ENCODE measurements at places on chromosomes 6 and 20.
A peak's percentile ranks its signal among the peaks of the same experiment; 100 is the strongest.

DNA sequence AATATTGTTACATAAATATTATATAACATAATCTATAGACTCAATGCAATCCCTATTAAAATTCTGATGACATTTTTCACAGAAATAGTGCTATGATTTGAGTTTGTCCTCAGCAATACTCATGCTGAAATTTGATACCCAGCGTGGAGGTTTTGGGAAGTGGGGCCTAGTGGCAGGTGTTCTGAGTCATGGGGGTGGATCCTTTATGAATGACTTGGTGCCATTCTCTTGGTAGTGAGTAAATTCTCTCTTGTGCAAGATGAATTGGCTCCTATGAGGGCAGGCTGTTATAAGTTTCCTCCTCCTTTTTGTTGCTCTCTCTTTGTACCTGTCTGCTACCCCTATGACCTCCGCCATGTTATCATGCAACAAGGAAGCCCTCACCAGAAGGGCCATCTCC, 65.8 kb downstream of the SHPRH start:
- no peak for DNase-seq

GRCh38 chr6:18154507-18155149, at the start of gene TPMT:
TSS of gene TPMT (minus strand) at chr6:18155077. CDS start at chr6:18149127, 5,950 bp downstream.
- peak; percentile 95 for DNase-seq

GRCh38 chr6:156557251-156557910, 219.8 kb upstream of the ARID1B start:
- DNase-seq, result peak; percentile 78

DNA sequence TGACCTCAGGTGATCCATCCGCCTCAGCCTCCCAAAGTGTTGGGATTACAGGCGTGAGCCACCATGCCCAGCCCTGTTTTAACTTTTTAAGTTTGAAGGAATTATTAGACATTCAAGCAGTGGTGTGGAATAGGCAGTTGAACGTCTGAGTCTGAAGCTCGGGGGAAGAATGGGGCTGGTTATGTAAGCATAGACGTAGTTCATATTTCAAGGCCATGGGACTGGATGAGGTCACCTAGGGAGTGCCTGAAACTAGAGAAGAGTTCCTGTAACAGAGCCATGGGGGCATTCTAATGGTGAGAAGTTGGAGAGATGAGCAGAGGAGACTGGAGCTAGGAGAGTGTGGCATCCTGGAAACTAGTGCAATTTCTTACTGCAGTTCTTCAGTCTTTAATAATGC, 6.4 kb downstream of the CDKAL1 start:
- DNase-seq, result no peak

GRCh38 chr6:137867685-137868509, 838 bp downstream of the TNFAIP3 start:
- no peak for DNase-seq

- DNase-seq, result no peak
These were observed 206.6 kb upstream of the MARCKS start for GRCh38 chr6:113650610-113650979.

DNA sequence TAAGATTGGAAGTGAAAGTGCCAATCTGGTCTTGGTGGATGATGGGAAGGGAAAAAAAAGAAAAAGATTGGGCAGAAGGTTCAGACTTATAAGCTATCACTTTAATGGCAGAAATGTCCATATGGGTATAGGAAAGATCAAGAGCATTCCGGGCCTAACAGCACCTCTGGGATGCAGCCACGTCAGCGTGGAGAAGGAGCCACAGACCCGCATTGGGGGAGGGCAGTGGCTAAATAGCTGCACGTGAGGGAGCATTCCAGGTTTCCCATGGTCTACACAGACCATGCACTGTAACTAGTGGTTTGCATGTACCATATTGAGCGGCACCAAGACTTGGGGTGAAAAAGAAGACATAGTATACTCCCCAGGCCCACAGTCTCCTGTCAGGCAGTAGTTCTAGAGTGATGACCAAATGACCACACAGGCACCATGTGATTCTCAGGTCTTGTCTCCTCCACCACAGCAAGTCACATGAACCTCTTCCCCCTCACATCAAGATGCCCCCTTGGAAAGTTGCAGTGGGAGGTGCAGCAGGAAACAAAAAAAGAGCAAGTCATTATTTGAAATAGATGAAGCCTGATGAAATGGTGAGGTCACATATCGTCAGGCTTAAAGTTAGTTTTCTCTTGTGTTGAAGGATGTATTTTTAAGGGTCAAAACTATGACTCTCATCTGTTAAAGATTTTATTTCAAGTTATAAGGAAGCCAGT, 94.4 kb upstream of the TNFAIP3 start:
- DNase-seq, result no peak

GRCh38 chr20:10621149-10621548, 52.6 kb downstream of the JAG1 start:
- DNase-seq, result no peak

GRCh38 chr6:42280966-42281533, 63.4 kb upstream of the MRPS10 start:
- DNase-seq, result no peak

GRCh38 chr20:37943501-37944455, 40.9 kb downstream of the VSTM2L start:
- DNase-seq, result no peak

GRCh38 chr6:22470454-22471131, 98.8 kb upstream of the HDGFL1 start:
- no peak for DNase-seq

DNA sequence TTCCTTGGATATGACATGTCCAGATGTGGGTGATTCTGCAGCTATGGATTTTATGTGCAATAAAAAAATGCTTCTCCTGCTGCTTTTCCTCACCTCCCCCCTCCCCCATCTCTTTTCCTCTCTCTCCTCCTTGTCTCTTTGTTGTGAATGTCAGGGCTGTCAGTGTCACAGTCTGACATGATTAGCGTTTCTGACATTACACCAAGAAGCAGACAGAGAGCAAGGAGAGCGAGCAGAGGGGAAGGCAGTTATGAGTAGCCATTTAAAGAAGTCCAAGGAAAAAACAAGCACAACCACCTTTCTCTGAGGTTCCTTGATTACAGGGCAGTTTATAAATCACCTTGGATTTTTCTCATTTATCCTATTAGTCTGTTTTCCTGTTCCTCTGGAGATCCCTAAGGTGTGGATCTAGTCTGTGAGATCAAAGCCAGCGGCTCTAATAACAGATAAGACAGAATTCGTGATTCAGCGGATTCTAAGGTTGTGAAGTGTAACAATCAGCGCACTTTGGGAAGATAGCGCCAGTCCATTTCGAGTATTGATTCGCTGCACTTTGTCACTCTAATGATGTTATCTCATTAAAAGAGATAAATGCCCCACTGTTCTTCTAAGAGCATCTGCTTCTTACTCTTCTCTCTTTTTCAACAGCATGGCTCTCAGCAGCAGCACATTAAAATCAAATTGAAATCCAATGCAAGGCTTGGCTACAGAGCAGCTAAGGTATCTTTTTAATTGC, 101.4 kb downstream of the BACH2 start:
- DNase-seq, result no peak

DNA sequence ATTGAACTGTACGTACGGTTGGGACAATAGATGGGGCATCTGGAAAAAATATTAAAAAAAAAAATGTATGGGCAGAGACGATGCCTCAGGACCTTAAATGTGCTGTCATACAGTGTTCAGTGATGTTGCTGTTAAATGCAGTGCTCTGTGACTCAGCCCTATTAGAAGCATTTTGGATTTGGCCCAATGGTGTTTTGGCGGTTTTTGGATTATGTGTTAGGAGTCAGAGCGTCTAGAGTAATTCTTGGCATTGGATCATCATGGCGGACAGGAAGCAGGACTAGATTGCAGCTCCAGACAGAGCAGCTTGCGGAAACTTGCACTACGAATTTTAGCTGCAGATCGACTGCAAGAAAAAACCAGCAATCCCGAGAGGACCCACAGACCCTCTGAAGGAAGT, 280.0 kb downstream of the SOX4 start:
- no peak for DNase-seq

- DNase-seq, result no peak
These were observed 32.5 kb upstream of the PIM1 start for GRCh38 chr6:37137201-37138090.

DNA sequence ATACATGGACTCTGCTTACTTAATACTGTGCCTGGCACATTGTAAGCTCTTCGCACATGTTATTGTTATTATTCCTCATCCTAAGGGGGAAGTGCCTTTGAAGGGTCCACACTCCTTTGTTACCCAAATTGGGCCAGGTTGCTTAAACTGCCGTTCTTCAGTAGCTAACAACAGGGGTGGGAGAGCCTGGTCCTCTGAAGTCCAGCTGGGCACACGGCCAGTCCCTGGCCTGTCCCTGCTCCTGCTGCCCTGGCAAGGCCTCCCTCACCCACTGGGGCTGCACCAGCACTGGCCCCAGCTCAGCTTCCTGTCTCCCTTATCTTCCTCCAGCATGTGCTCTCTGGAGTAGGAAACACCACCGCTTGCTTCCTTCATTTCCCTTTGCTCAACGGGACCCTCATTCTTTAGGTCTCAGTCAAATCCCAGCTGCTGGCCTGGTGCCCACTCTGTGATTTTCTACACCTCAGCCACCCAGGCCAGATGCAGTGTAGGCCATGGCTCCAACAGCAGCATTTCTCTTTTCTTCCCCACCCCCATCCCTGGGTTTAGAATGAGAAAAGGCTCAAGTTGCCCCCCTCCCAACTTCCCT, 5.5 kb upstream of the PROCR start:
- no peak for DNase-seq

GRCh38 chr6:47335466-47335865, 25.8 kb upstream of the TNFRSF21 start:
- no peak for DNase-seq

GRCh38 chr20:40489886-40490285, 199.2 kb downstream of the MAFB start:
- DNase-seq, result no peak

DNA sequence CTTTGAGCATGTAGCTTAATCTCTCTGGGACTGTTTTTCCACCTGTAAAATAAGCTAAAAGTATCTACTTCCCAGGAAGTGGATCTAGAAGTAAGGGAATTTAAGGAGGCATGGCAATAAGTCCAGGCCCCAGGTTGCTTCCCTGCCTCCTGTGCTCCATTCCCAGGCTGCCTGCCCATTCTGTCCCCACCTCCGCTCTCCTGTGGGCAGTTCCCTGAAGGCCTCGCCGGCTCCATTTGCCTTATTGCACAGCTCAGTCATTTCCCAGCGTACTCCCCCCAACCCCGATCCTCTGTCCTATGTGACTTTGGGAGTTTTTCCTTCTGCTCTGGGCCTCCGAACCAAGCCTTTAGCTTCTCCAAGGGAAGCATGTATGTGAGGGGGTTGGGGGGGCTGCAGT, 4.6 kb downstream of the SLC29A1 start:
- no peak for DNase-seq

DNA sequence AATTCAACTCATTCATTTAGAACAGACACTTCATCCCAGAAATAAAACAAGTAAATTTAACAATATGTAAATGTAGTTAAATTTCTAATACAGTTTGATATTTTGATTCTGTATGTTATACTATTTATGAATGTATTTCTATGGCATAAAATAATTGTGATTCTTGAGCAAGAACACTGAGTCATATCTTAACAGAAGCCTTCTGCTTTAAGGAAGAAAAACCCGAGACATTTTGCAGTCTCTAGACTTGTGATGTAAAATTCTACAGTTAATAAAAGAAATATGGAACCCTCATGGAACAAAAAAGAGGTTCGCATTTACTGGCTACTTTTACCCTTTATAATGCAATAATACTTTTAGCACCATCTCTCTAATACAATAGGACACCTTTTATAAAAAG, 47.9 kb upstream of the SCML4 start:
- no peak for DNase-seq

GRCh38 chr6:117506180-117506835, 23.8 kb downstream of the DCBLD1 start:
- no peak for DNase-seq

- no peak for DNase-seq
These were observed 65.5 kb upstream of the PRL start for GRCh38 chr6:22362361-22362760.

- no peak for DNase-seq
These were observed 647.8 kb upstream of the SLC35B3 start for GRCh38 chr6:9083108-9083507.

DNA sequence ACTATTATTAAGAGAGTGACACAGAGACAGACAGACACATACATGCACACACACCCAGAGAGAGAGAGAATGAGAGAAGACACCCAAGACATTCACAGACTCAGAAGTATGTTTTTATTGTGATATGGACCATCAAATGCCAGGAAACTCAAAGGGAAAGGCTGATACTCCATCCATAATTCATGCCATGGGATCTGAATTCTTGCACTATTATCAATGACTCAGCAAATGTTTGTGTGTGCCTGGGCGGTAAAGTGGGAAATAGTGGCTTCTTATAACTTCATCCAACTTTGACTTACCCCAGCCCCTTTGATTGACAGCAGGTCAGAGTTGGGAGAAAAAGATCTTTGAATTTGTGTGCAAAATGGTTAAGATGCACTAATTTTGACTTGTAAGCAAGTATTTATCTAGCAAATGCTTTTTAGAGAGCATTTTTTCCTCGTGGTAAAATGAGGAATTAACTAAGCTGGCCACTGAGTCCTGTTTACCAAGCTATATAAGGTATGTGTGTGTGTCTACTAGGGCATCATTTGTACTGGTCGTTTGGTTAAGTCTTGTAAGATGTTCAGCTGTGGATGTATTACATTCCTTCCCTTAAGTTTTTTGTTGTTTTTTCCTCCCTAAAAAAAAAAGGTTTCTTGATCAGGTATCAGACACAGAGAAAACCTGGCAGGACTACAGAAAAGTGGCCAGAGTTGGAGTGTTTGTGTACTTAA, 3.0 kb upstream of the CCN2 start:
- no peak for DNase-seq

DNA sequence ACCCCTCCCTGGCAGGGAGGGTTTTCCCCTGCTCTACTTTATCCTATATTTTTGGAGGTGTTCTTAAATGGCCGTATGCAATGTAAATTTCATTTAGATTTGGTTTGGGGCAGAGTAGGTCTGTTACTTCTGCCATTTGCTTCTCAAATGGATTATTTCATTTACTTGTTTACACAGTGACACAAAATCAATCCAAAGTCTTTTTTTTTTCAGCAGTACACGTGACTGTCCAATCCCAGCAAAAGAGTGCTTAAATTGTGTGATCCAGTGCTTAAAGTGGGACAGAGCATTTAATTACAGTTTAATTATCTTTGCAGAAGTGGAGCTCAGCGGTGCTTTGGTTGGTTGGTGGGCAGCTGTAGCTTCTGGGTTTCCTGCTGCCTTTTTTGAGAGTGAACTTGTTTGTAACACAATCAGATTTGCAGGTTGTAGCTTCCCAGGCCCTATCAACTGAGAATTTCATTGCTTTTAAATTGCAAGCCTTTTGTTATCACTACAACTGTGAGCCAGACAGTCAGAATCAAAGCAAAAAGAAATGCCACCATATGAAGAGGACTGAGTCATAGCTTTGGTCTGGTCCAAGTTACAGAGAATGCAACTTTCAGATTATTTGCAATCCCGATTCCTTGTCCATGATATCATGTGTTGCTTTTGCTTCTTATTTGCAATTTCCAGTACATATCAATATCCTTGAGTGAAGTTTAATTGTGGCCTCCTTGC, 216.9 kb downstream of the DOK5 start:
- DNase-seq, result no peak

GRCh38 chr20:47508278-47508677, 6.6 kb downstream of the NCOA3 start:
- no peak for DNase-seq

- DNase-seq, result no peak
These were observed 62.8 kb downstream of the ILRUN start for GRCh38 chr6:34633785-34634184.

Measured in NCI-H1930 (cell line).